CD4-positive, alpha-beta T cell (primary cell): ENCODE measurements at places on chromosomes 2 and 18. TPM values are rescaled to one million over a fixed set of nuclear protein-coding genes. Genes with fewer than 3 reads are reported as not detected.

ZNF236 gene
- 27.9 TPM for total RNA-seq

G6PC2 gene
- total RNA-seq = not detected

UGT1A10 gene
- not detected for total RNA-seq

CHRND gene
- total RNA-seq = not detected

ONECUT2 gene
- total RNA-seq = not detected

DNA sequence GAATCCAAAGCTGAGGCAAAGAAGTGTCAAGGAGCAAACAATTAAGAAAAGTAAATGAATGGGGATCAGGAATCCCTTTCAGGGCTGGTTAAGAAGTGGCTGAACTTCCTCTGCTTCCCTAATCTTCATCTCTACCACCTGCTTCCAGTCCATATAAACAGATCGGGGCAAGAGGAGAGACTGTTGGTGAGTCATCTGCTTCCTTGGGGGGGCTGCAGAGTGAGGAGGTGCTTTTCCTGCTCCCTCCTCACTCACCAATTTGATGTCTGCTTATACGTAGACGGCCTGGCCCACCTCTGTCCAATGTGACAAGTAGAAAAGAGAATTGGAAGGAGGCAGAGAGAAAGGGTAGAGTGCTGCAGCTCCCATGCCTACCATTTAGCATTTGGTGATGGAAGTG lies 68.4 kb downstream of the NAB1 start:
- no peak for DNase-seq

DNA sequence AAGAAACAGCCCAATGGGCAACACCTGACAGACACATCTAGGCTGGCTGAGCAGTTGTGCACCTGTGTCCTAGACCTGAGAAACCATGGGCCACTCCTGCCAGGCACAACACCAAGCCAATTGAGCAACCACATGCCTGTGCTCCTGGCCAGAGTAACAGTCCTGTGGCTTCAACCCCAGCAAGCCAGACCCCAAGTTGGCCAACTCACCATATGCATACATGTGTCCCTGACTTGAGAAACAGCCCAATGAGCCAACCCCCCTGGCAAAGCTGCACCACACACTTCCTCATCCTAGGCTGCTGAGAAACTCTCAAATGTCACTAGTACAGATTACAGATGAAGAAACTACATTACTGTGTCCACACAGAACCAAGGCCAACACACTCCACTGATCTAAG lies 36.6 kb downstream of the USP34 start:
- DNase-seq = no peak

DNA sequence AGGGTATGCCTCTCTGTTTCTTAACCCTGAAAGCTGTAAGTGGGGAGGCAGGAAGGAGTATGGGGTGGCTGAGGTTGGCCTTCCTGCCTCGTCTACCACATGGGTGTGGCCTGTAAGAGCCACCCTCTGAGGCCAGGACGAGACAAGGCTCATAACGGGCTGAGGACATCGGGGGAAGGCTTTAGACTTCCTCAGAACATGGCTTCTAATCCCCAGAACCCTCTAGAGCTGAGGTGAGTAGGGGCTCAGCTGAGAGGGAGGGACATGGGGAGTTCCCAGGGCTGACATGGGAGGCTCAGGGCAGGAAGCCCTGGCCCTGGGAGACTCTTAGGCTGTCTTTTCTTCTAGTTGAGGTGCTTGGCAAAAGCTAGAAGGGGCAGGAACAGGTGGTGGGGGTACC lies 36.7 kb downstream of the EMX1 start:
- peak; percentile 9 for DNase-seq

DNA sequence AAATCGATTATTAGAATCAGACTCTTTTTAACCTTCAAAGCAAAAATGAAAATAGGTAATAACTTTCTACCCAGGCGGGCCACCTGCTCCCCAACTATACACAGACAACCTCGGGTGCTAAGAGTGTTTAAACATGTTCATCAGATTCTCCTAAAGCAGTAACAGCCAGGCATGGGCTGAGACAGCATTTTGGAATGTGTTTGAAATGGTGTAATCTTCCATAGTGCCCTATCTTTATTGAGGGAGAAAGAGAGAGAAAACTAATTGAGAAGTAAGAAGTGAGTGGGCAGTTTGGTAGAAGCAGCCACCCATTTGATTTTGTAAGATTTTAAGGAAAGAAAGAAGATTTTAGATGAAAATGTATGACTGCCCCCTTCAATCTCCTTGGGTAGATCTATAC lies 196.1 kb upstream of the CTAGE1 start:
- DNase-seq = no peak

- no peak for DNase-seq
Observed at GRCh38 chr18:8458546-8459215, 150.6 kb upstream of the RAB12 start.
